Chondrocyte (in vitro differentiated cells): ENCODE measurements at places on chromosomes 1 and 21. TPM values are rescaled to one million over a fixed set of nuclear protein-coding genes. Genes with fewer than 3 reads are reported as not detected.

TINAGL1 gene
- total RNA-seq, result 4.7 to 154 TPM (median 147 TPM) in 3 replicates

DNA sequence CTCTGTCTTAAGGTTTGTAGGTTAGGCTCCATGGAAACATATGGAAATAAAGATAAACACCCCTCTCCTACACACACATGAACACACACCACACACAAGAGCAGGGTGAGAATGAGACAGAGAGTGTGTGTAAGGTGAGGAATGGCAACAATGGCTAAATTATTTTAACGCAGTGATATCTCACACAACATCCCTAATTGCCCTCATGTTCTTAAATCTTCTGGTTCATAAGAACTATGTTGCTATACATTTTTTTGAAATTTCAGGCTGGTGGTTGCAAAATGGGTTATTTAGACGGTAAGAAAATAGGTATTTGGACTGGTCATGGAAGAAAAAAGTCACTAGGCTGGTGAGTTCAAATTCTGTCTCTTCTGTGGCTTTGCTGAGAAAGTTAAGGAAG is 316.7 kb upstream of the ESRRG start:
- no peak overlapping the region for H3K4me3 ChIP-seq
- DNase-seq, result no peak
- H3K27me3 ChIP-seq, result peaks cover 1% of the 10 kb centered on the region
- peaks cover 2% of the 10 kb centered on the region for H3K36me3 ChIP-seq

- no peaks in the 10 kb centered on the region for H3K36me3 ChIP-seq
- H3K4me1 ChIP-seq, result peaks cover 99% of the 10 kb centered on the region
- H3K27me3 ChIP-seq, result no peaks in the 10 kb centered on the region
- DNase-seq, result no peak
- H3K4me3 ChIP-seq, result no peak overlapping the region
Observed at GRCh38 chr1:21322681-21323016, 32.4 kb upstream of the ECE1 start.

- no peaks in the 10 kb centered on the region for H3K27me3 ChIP-seq
- H3K27ac ChIP-seq, result no peak overlapping the region
- no peaks in the 10 kb centered on the region for H3K4me1 ChIP-seq
- H3K4me3 ChIP-seq, result no peak overlapping the region
Observed at GRCh38 chr1:175278734-175279116, 86.1 kb upstream of the KIAA0040 start.

GRCh38 chr1:18608534-18608933 is 22.1 kb upstream of the PAX7 start:
- no peak overlapping the region for H3K27ac ChIP-seq
- no peaks in the 10 kb centered on the region for H3K36me3 ChIP-seq
- H3K4me1 ChIP-seq, result no peaks in the 10 kb centered on the region
- no peak for DNase-seq

SPRR2A gene
- not detected in 3 replicates for total RNA-seq

TSEN15 gene
- total RNA-seq, result 38.8 to 41.5 TPM (median 40.6 TPM) in 3 replicates

FAM72A gene
- total RNA-seq, result 1.9 to 3.3 TPM (median 2.3 TPM) in 3 replicates

DNA sequence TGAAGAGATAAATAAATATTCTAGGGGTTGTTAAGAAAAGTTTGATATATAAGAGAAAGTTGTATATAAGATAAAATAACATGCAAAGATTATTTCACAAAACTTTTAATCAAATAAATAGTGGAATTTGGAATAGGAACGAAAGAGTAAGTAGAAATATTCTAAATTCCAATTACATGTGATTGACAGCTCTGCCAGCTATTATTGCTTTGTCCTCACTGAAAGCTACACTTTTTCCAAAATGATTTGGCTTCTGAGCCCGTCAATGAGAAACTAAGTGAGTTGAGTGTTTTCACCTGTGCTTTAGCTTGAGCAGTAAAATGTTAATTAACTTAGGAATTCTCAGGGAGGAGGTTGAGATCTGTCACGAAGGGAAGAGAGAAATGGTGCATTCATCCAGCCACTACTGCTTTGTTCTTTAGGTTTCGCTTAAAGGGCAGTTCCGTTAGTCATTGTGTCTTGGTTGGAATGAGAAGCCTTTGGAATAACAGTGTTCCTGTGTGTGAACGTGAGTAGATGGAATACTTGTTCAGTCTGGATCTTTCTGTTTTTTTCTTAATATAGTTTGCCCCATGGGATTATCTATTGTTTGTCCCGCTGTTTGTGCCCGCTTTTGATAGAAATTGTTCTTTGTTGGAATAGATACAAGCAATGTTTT is 63.3 kb upstream of the CR1L start:
- no peaks in the 10 kb centered on the region for H3K36me3 ChIP-seq
- peaks cover 15% of the 10 kb centered on the region for H3K27me3 ChIP-seq
- DNase-seq, result no peak
- H3K27ac ChIP-seq, result no peak overlapping the region
- H3K4me1 ChIP-seq, result no peaks in the 10 kb centered on the region
